Cardiac fibroblast (primary cell): ENCODE measurements at places on chromosomes 3 and 15.

DNA sequence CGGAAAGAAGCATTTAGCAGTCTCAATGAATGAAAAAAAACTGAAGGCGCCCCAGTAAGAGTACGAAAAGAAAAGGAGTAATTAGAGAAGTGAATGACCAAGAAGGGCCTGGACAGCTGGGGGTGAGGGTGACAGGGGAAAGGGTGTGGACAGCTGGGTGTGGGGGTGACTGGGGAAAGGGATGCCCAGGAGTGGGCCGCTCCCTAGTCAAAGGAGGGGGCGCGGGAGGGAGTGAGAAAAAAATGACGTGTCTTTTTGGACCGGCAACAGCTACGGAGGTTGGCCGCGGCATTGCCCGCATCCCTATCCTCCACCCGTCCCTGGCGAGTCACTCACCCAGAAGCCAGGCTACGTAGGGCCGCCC lies 274 bp upstream of the ZCWPW2 start:
- no peak for DNase-seq

GRCh38 chr3:151382671-151383070 lies 1.9 kb downstream of the P2RY12 start:
- no peak for DNase-seq

GRCh38 chr3:53144862-53145712 lies 14.9 kb upstream of the RFT1 start:
- no peak for DNase-seq

DNA sequence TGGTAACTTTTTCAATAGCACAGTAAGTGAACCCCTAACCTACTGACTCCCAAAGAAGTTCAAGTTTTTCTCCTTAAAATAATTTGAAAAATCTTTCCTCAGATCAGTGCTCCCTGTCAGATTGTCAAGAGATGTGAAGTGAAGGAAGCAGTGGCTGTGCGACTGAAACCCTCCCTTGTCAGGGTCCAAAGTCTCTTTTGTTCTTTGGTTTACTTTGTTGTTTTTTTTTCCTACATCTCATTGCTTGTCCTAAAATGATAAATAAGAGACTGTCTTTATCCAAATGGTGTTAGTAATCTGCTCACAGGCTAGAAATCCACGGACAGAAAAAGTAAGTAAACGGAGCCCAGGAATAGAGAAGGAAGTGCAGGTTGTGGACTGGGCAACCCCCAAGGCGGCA lies 976 bp upstream of the DPPA4 start:
- DNase-seq, result no peak

- peak; percentile 74 for DNase-seq
These were observed 67.5 kb upstream of the AKAP13 start for GRCh38 chr15:85312929-85313331.
